ENCODE measurements at places on chromosomes 12 and 14.

- DNase-seq: no peak
Measured at GRCh38 chr12:4137015-4137414, 136.5 kb upstream of the CCND2 start.

- DNase-seq: no peak
Measured at GRCh38 chr12:14238221-14238792, 127.2 kb upstream of the ATF7IP start.

DNA sequence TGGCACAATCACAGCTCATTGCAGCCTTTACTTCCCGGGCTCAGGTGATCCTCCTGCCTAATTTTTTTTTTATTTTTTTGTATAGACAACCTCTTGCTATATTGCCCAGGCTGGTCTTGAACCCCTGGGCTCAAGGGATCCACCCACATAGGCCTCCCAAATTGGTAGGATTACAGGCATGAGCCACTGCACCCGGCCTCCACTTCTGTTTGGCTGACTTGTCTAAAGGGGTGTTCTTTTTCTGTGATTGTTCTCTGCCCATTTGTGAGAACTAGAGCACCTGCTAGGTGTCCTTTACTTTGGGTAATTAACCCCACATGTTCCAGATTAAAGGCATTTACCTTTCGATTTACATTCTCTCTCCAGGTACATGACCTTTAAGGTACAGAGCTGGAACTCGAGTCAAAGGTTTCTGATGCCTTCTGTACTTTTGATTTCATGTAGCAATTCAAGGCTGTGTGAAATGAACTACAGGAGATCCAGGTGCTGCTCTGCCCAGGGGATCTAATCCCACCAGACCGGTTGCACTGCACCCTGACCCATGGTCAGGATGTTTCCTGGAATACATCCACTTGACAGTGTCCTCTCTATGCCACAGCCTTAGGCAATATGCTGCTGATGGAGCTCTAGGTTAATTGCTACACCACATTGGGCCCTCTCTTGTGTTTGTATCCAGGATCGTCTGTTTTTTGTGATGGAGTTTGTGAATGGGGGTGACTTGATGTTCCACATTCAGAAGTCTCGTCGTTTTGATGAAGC is 163.6 kb downstream of the PRKCH start:
- no peak for DNase-seq

- DNase-seq: no peak
Measured at GRCh38 chr12:5013266-5013730, 30.4 kb upstream of the KCNA5 start.

- no peak for DNase-seq
Measured at GRCh38 chr12:81499809-81500208, 259.3 kb downstream of the PPFIA2 start.

- DNase-seq: peak; percentile 43
Measured at GRCh38 chr14:20631023-20631879, 10.2 kb downstream of the OR6S1 start.

DNA sequence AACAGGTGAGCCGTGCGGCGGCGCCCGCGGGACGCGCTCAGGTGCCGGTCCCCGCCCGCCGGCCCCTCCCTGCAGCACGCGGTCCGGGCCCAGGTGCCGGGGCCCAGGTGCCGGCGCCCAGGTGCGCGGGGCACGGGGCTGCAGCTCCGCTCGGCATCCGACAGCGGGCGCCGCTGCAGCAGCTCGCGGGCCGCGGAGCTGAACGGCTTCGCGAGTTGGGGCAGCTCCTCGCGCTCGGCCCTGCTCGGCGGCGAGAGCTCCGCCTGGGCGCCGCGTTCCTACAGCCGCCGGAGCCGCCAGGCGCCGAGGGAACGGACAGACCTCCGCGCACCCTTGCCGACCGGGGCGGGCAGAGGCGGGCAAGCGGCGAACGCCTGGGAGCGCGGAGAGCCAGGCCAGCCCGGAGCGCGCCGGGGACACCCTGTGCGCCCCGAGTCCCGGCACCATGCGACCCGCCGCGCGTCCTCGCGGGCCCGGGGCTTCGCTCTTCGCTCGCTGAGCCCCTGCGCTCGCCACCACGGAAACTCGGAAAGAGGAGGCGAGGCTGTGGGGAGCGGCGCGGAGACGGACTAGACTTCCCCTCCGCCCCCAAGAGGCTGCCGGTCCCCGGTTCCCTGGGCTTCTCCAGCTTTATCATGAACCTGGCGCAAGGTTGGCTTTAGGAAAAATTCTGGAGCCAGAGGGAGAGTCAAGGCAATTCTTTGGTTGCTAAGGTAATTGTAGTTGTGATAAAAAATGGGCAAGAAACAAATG is at the start of gene RGS6:
TSS of gene RGS6 (plus strand) at position 201 of the 753 bp plus-strand sequence.
- DNase-seq: no peak

DNA sequence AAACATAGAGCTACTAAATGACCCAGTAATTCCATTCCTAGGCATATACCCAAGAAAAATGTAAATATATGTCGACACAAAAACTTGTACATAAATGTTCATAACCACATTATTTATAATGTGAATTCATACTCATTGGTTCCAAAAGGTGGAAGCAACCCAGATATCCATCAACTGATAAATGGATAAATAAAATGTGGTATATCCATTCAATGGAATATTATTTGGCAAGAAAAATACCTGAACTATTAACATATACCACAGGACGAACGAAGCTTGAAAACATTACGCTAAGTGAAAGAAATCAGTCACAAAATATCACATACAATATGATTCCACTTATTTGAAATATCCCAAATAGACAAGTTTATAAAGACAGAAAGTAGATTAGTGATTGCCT is 99.0 kb upstream of the SOX5 start:
- no peak for DNase-seq

DNA sequence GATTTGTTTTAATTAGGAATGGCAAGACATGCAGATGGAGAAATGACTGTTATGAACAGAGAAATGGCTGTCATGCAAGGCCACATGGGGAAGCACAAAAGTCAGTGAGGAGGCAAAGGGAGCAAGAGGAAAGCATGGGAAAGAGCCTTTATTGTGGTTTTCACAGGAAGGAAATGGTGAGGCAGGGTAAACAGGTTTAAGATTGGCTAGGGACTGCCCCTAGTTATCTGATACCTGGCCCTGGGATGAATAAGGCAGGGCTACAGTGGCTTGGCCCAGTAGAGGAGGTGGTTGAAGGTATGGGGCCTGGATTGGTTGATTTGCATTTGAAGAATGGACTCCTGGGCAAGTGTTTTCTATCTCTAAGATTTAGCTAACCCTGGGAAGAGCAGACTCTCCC is 168.7 kb upstream of the CNOT2 start:
- DNase-seq: no peak

GRCh38 chr12:94149781-94150239 is 1.4 kb downstream of the PLXNC1 start:
- DNase-seq: no peak

- no peak for DNase-seq
Measured at GRCh38 chr12:58926586-58926985, 6.3 kb upstream of the LRIG3 start.

DNA sequence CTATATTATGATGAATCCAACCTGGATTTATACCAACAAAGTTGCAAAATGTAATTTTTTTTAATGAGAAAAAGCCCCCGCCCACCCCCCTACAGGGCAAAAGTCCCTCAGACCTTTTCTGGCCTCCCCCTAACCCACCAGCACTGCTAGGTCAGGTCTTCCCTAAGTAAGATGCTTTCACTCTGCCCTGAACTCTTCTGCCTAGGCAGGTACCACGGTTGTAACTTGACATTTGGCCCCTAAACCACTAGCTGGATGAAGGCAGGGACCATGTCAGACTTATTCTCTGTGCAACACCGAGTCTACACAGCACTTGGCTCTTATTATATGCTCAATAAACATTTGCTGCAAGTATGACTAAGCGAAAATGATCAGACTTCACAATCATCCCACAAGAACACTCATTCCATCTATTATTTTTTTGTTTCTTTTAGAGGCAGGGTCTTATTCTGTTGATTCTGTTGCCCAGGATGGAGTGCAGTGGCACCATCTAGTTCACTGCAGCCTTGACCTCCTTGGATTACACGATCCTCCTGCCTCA is 63.2 kb downstream of the SPRING1 start:
- no peak for DNase-seq

DNA sequence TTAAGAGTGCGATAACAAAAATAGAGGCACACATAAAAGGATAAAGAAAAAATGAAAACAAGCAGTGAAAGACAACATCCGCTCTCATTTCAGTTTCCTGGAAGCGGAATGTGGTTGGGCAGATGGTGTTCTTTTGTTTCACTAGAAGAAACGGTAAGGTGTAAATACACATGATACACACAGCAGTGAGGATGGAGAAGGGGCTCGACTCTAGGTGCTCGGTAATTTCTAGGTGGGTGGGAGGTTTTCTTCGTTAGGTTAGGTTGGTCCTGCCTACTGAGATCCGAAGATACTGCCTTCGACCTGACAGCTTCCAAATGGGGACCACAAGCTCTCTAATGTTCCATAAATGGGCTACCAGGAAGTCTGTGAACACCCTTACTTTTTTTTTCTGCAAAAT is 1082.5 kb downstream of the BCL11B start:
- DNase-seq: no peak

- no peak for DNase-seq
Measured at GRCh38 chr14:104314251-104314941, 176.0 kb downstream of the KIF26A start.

GRCh38 chr12:45433441-45433868 is 217.6 kb downstream of the ANO6 start:
- DNase-seq: no peak

DNA sequence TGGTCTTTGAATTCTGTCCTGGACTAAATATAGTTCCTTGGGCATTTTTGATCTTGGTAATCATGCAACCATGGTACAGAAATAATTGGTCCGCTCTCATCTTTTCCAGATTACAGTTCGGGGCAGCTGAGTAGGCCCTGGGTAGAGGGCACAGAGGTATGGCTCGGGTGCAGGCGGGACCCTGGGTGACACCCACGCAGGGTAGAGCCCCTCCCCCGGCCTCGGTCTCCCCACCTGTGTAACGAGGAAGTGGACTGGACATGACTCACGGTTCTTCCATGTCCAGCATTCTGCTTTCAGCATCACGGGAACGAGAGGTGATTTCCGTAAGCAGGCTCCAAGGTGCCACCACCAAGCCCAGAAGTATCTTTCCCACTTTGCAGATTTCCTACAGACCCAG is 91.0 kb upstream of the DIO3 start:
- DNase-seq: no peak

DNA sequence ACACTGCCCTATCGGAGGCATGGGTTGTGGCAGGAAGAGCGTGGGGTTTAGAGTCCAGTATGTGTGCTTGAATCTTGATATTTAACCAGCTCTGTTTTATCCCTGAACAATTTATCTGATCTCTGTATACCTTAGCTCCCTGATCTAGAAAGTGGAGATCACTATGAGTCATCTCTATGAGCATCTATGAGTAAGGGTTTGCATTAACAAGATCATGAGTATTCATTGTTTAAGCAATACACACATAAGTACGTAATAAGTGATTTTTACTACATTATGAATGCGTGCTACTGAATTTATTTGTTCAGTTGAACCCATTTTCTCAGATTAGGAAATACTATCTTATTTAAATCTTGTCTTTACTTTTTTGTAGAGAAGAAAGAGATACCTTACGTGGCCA is 49.4 kb downstream of the GPATCH2L start:
- no peak for DNase-seq

Measured in effector CD4-positive, alpha-beta T cell (primary cell).